ENCODE measurements at places on chromosomes 12 and 14.
A peak's percentile ranks its signal among the peaks of the same experiment; 100 is the strongest.

DNA sequence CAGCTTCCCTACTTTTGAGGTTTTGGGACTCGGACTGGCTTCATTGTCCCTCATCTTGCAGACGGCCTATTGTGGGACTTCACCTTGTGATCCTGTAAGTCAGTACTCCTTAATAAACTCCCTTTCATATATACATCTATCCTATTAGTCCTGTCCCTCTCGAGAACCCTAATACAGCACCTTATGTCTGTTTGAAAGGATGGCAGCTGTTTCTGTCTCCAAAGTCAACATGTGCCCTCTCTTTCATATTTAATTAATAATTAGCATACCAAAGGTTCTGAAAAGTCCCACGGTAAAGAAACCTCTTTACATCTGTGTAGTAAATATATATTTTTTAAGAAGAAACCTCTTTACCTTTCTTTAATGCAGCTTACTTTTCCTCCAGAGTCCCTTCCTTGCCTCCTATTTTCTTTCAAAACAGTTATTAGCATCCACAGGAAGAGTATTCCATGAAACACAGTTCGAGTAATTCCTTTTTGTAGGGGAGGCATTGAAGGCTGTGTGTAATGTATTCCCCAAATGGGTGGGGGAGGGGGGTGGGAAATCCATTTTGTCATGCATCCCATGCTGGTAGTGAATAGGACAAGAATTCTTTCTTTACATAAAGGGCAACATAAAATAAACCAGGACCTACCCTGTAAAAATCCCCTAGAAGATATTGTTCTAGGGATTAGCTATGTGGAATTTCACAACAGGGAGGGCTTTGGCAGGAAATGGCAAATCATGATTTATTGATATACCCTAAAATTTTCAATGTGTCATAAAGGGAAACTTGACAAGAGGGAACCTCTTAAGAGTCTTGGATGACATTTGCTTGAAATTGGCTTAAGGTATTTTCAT is 241.5 kb downstream of the SUDS3 start:
- DNase-seq = no peak

DNA sequence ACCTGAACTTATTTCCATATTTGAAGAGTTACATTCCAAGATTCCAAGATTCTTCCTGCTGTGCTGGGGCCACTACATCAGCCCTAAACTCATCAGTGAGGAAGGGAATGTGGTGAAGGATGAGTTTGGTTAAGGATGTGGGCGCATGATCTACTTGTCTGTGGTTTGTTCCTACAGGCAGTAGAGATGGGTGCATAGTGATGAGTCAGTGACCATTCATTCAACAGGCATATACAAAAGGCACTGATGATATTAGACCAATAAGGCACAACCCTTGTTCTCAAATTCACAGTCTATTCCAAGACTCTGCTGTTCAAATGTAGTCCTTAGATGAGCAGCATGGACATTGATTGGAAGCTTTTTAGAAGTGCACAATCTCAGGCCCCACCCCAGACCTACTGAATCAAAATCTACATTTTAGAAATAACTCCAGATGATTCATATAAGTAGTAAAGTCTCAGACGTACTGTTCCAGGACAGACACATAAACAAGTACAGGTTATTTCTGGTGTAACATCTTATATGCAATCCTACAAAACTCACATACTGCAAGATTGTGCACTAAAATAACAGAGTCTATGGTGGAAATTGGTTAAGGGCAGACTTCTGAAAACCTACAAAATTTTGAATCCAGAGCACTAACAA is 47.7 kb upstream of the MAP3K9 start:
- DNase-seq = peak; percentile 96

- no peak for DNase-seq
Observed at GRCh38 chr14:104580961-104581360, 1.4 kb downstream of the C14orf180 start.

DNA sequence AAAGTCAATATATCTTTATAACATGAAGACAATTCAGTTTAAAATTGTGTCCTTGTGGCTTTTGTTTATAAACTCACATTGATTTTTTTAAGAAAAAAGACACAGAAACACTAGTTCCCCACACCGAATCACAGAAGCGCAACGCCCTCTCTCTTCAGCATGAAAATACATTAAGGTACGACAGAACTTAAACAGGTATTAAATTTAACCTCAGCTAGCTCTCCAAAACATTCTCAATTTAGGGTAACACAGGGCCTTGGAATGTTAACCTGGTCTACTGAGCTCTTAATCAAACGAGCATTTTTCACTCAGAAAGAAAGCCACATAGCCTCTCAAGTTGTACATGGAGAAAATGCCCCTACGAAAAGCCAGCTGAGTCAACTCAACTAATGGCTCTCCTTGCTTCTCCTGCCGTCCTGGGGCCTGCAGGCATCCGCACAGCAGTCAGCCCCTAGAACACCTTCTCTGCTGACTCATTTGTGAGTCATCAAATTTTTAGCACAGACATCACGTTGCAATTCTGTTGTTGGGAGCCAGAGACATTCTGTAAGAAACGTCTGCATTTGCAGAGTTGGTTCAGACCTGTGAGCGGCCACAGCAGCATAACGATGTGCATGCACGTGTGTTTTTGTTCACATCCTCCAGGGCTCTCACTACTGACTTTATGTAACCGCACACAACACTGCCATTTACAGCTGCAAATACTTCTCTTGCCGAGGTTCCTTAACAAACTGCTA is 141.6 kb downstream of the ITPR2 start:
- peak; percentile 99 for DNase-seq

DNA sequence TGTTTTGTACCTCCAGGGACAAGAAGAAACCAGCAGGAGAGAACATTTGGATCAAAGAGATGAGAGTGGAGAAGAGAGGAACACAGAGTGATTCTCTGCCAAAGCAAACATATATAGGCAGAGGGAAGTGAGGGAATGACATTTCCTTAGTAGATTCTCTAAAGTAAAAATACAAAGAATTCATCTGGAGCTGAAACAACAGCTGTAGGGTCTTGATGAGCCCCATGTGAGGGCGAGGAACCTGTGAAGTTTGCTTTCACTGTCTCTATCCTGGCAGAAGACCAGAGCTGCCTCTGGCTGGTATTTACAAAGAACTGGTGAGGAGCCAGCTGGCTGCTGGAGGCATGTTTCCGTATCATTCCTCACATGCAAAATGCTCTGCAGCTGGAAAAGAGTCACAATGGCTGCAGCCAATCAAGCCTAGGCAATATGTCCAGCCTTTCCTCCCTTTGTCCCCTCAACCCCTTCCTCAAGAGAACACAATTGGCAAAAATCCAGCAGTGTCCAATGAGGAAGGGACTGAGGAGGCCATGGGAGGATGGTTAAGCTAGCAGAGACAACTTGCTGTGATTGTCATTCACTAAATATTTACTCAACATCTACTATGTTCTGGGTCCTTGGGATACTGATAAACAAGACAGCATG is 122.5 kb downstream of the PHLDA1 start:
- DNase-seq = peak; percentile 76

GRCh38 chr14:38280081-38280480 is 24.2 kb upstream of the CLEC14A start:
- DNase-seq = no peak

DNA sequence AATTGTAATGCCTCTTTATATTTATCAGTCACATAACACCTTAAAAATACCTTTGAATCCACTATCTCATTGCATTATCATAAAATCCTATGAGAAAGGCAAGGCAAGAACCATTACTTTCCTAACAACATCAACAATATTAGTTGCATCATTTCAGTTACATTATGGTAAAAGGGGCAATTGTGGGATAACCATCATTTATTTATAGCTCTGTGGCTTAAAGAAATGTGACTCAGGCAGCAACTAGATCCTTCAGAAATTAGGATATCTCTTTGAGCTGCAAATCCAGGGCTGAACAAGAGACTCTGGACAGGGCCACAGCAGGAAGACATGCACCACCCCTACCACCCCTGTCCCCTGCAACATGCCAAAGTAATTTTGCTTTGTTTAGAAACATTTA is 36.4 kb downstream of the EPS8 start:
- peak; percentile 79 for DNase-seq

- no peak for DNase-seq
Observed at GRCh38 chr14:60002819-60003492, 83.0 kb downstream of the LRRC9 start.

DNA sequence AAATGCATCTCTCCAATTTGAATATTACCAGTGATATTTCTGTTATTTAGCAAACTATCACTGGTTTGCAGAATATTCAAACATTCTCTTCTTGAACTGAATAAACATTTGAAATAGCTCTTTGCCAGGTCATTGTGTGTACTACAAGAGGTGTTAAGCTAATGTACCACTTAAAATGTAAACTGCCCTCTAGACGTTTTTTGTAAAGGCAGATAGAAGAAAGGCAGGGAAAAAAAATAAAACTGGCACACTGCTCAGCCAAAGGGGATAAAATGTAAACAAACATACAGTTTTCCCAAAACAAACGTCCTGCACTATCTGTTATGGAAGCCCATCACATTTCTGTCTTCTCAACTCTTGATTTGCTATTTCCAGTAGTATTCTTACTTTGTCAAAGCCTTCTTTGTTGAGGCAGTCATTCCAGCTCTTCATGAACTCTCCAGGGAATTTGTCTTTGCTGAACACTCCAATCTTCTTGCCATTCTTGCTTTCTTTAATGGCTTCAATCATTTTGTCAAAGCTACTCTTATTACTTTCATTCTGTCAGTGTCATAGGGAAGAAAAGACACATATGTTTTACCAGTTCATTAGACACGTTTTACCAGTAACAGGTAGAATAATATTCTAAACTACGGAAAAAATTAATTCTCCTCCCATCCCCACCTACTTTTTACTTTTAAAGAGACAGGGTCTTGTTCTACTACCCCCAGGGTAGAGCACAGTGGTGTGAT is 13.7 kb downstream of the SUPT16H start:
- DNase-seq = no peak

DNA sequence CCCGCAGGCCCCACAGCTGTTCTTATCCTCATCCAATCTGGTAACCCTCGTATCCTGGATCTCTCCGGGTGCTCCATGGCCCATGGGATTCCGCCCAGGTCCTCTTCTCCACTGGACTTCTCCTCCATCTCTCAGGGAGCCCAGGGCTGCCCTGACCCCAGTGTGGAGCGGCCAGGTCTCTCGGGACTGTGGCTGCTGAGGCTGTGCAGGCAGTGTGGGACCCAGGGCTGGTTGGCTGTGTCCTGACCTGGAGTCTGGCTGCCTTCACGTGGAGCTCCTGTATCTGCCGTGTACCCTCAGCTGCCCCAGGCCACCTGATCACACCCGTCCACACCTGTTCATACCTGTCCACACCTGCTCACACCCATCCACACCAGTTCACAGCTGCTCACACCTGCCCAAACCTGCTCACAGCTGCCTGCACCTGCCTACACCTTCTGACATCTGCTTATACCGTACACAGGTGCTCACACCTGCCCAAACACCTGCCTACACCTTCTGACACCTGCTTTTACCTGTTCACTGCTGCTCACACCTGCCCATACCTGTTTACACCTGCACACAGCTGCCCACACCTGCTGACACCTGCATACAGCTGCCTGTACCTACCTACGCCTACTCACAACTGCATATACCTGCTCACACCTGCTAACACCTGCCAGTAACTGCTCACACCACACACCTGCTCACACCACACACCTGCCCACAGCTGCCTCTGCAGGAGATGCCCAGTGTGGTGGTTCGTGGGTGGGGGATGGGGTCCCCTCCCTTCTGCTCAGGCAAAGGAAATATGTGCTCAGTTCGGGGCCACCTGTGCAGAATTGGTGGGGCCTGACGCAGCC is 92.2 kb downstream of the GALNT9 start:
- no peak for DNase-seq

DNA sequence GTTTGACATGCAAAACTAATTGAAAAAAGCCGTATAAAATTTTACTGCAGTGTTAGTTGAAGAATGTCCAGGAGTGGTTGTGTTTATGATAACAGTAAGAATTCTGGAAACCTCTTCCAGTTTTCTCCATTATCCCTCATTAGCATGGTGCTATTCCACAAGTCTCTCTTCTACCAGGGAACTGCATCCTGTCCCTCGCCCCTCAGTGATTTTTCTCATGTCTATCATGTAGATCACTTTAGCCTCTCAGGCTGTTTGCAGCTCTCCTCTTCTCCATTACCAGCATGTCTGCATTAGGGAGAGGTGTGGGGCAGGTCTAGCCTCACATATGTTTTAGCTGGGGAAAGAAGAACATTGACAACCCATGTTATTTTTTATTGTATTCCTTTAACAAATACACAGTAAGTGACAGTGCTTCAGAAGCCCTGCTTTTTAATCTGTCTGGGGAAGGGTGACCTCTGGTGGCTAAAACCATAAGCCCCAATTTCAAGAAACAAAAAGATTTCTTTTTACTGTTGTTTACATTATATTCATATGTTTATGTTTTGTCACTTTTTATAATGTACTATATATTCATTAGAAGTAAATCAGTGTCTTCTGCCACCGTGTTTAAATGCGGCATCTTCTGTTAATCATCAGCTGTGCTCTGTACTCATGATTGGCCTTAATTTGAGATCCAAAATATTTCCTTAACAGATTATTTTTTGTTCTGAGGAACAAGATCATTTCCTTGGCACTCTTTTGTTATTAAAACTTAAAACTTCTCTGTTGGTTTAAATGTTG is 70.7 kb downstream of the RASSF8 start:
- peak; percentile 64 for DNase-seq

GRCh38 chr12:6956021-6956727 is 5.0 kb downstream of the PTPN6 start:
- DNase-seq = no peak

DNA sequence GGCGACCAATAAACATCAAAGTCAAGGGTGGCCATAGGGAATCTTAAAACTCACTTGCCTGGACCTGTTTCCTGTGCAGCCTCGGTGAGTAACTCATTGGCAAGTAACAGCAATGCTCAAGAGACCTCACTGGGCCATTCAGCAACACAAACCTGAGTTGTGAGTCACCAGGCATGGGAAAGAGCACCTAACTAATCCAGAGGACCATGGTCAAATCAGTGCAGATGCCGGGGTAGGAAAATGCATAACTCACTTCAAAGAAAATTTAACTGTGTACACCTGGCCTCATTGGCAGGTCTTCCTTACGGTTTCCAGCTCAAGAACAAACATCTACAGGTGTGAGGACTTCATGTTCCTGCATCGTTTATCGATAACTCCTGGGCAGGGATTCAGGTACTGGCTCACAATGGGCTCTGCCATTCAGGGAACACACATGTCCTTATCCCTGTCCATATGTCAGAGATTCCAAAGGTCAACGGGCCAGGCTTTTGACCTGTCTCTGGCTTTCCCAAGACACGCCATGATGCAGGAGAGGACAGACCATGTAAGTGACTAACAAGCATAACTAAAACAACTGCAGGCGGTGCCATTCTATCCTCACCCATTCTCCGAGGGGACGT is 211.8 kb downstream of the ANO2 start:
- DNase-seq = peak; percentile 5

DNA sequence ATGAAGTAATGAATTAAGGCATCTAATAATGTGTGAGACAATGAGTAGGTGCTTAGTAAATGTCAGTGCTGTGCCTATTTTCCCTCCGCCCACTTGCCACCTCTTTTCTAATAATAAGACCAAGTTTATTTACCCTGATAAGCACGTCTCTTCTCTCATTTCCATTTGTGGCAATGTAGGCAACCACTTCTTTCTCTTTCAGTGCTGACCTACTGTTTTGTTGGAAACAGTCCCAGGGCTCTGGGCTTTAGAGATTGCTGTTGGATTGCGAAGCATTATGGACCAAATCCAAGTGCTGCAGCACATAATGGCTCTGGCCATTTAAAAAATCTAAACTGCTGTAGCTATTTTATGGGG is 141.3 kb upstream of the PLEKHG7 start:
- DNase-seq = peak; percentile 95

Data from iris pigment epithelial cell (primary cell).